ENCODE measurements at places on chromosomes 1 and 21. TPM values are rescaled to one million over a fixed set of nuclear protein-coding genes. Genes with fewer than 3 reads are reported as not detected.

RPTN gene
- total RNA-seq: not detected

C1orf115 gene
- 0.25 TPM for total RNA-seq

ERICH3 gene
- not detected for total RNA-seq

IL6R gene
- total RNA-seq: 5.2 TPM

ADGRL2 gene
- not detected for total RNA-seq

GRCh38 chr1:198174297-198174696 is 17.5 kb downstream of the NEK7 start:
- H3K27ac ChIP-seq: peak overlapping the region; percentile 59
- H3K4me1 ChIP-seq: peaks cover 80% of the 10 kb centered on the region
- peak; percentile 25 for DNase-seq
- H3K27me3 ChIP-seq: no peaks in the 10 kb centered on the region
- H3K4me3 ChIP-seq: peak overlapping the region; percentile 16
- no peaks in the 10 kb centered on the region for H3K36me3 ChIP-seq

DNA sequence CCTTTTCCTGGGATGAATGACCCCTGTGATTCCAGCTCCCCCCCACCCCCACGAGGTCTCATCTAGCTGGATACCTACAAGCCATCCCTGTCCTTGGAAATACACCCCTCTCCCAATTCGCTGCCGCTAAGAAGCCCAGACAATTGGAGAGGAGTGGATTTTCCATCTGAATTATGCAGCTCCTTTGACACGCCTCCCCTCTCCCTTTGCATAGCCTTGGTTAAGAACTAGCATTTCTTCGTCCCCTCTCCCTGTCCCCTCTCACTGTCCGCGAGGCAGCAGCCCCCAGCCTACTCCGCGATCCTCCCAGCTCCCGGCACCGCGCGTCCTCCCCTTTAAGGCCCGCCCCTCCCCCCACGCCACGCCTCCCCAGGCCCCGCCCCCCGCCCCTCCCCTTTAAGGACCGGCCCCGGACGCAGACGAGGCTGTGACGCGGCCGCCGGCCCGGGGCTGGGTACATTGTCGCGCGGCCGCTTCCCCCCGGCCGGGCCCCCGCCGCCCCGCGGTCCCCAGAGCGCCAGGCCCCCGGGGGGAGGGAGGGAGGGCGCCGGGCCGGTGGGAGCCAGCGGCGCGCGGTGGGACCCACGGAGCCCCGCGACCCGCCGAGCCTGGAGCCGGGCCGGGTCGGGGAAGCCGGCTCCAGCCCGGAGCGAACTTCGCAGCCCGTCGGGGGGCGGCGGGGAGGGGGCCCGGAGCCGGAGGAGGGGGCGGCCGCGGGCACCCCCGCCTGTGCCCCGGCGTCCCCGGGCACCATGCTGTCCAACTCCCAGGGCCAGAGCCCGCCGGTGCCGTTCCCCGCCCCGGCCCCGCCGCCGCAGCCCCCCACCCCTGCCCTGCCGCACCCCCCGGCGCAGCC is at the start of gene MAPKAPK2:
Gene MAPKAPK2 (plus strand): TSS at position 428 of the 856 bp plus-strand sequence. CDS start 325 bp downstream, at position 753.
- peaks cover 12% of the 10 kb centered on the region for H3K4me1 ChIP-seq
- peak within 1 kb of the TSS; percentile 66 for H3K4me3 ChIP-seq
- H3K36me3 ChIP-seq: no peaks in the 10 kb centered on the region
- H3K27ac ChIP-seq: peak within 1 kb of the TSS; percentile 90
- peak; percentile 60 for DNase-seq
- H3K27me3 ChIP-seq: no peaks in the 10 kb centered on the region

GRCh38 chr1:243798726-243799125 is 51.3 kb downstream of the AKT3 start:
- no peak overlapping the region for H3K27ac ChIP-seq
- H3K36me3 ChIP-seq: no peaks in the 10 kb centered on the region
- no peaks in the 10 kb centered on the region for H3K27me3 ChIP-seq
- no peaks in the 10 kb centered on the region for H3K4me1 ChIP-seq
- H3K4me3 ChIP-seq: no peak overlapping the region

- no peak overlapping the region for H3K4me3 ChIP-seq
- peaks cover 3% of the 10 kb centered on the region for H3K4me1 ChIP-seq
- H3K36me3 ChIP-seq: no peaks in the 10 kb centered on the region
- no peak overlapping the region for H3K27ac ChIP-seq
- peaks cover 4% of the 10 kb centered on the region for H3K27me3 ChIP-seq
Observed at GRCh38 chr1:31674626-31675025, 29.2 kb downstream of the COL16A1 start.

- no peak for DNase-seq
- peaks cover 6% of the 10 kb centered on the region for H3K36me3 ChIP-seq
- no peak overlapping the region for H3K4me3 ChIP-seq
- H3K27ac ChIP-seq: peak overlapping the region; percentile 50
- peaks cover 22% of the 10 kb centered on the region for H3K4me1 ChIP-seq
Observed at GRCh38 chr1:36351227-36351977, 28.0 kb upstream of the EVA1B start.

- H3K36me3 ChIP-seq: no peaks in the 10 kb centered on the region
- DNase-seq: no peak
- no peaks in the 10 kb centered on the region for H3K4me1 ChIP-seq
- H3K27ac ChIP-seq: no peak overlapping the region
- no peaks in the 10 kb centered on the region for H3K27me3 ChIP-seq
Observed at GRCh38 chr1:204265665-204266064, 51.9 kb upstream of the GOLT1A start.

DNA sequence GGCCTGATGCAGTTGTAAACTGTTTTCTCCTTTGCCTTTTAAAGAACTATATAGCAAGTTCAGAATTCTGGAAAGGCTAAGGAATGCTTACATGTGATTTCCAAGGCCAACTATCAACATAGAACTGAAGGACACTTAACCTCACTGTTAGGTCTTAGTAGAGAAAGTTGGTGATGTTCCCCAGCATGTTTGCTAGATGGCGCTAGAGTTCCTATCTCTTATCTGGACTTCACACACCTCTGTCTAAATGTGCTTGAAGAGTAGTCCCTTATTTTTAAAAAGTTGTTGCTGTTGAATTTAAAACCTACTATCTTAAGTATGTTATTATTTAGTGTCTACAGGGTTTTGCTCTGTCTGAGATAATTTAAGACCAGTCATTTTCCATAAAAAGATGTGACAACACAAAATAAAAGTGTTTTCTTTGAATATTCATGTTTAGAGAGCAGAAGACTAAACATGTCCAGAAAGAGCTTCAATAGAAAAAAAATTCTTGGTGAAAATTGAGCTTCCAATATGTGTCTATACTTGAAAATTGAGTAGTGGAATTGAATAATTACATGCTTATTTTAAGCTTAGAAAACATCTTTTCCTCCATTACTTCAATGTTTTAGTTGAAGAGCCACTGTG is 237.3 kb downstream of the S1PR1 start:
- H3K27ac ChIP-seq: no peak overlapping the region
- no peaks in the 10 kb centered on the region for H3K27me3 ChIP-seq
- no peak for DNase-seq
- H3K4me1 ChIP-seq: no peaks in the 10 kb centered on the region
- no peaks in the 10 kb centered on the region for H3K36me3 ChIP-seq
